Stimulated activated CD8-positive, alpha-beta memory T cell treated with anti-CD3 and anti-CD28 coated beads, Interleukin-12 subunit alpha, Interleukin-12 subunit beta, amount 100 ng/mL, for 4 hours (primary cell): ENCODE measurements at places on chromosomes 2 and 18.

GRCh38 chr18:44093253-44093652 is 587.4 kb upstream of the SETBP1 start:
- DNase-seq, result no peak

- no peak for DNase-seq
These were observed 27.0 kb upstream of the FAM124B start for GRCh38 chr2:224428787-224429440.

DNA sequence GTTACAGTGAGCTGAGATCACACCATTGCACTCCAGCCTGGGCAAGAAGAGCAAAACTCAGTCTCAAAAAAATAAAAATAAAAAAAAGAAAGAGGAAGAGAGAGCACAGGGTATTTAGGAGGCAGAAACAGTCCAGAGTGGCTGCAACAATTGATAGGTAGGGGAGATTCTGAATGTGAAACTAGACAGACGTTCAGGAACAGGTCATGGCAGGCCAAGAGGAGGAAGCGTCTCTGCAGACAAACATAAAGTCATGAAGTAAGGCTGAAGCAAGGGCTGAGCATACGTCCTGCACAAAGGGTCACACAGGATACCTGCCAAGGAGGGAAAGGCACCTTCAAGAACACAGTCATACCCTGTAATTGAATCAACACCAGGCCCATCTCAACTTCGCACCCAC is 64.1 kb upstream of the ZNF532 start:
- DNase-seq, result no peak

DNA sequence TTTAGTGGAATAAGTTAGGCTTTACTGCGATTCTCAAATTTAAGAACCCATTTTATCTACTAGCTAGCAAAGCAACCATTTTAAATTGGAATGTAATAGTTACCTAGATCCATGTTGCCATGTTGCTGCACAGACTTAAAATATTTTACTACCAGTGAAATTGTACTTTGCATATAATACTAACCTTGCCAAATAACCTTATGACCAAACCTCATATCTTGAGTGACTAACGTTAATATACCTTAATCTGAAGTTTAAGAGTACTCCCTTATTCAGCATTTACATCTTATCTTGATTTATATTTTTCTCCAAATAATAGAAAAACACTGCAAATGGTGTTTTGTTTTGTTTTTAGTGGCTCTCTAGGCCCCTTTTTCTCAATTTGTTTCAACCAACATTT is 50.3 kb upstream of the NAB1 start:
- DNase-seq, result no peak

DNA sequence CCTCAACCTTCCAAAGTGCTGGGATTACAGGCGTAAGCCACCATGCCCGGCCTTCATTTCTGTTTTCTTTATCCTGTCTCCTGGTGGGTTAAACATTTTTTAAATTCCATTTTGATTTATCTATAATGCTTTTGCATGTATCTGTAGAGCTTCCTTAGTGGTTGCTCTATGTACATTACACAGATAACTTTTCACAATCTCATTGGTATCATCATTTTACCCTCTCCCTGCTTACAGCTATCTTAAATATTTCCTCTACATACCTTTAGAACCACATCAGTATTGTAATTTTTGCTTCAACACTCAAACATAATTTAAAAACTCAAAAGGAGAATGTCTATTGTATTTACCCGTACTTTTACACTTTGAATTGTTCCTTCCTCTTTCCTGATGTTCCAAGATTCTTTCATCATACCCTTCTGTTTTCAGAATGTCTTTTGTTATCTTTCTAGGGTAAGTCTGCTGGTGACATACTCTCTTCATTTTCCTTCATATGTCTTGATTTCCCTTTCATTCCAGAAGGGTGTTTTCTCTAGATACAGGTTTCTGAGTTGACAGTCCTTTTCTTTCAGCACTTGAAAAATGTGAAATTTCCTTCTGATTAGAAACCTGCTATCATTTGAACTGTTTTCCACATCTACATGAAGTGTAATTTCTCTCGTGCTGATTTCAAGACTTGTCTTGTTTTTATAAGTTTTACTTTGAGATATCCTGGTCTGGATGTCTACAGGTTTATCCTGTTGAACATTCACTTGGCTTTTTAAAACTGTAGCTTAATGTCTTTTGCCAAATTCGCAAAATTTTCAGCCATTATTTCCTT is 21.9 kb downstream of the PPP3R1 start:
- no peak for DNase-seq

- DNase-seq, result no peak
These were observed 172.9 kb downstream of the MAIP1 start for GRCh38 chr2:200128296-200128695.

- no peak for DNase-seq
These were observed 92.6 kb upstream of the FAM117B start for GRCh38 chr2:202542142-202542541.

DNA sequence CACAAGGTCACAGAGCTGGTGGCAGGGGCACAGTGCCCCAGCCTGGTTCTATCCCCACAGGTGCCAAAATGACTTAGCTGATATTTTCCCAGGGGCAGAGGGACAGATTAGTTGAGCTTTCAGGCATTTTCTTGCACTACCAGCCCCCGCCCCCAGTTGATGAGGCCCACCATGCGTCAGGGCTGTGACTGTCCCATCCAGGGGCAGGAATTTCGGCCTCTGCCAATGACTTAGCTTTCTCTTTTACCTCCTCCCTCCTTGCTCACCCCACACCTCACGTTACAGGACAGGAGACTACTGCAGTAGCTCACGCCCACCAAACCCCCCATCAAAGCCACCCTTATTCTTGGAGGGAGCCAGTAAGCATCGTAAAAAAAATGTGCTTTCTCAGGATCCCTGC is 31.5 kb downstream of the MRO start:
- no peak for DNase-seq
